ENCODE measurements at places on chromosomes 13 and 19.

GRCh38 chr19:53389571-53389970 is 5.4 kb upstream of the ZNF765 start:
- no peak for DNase-seq

DNA sequence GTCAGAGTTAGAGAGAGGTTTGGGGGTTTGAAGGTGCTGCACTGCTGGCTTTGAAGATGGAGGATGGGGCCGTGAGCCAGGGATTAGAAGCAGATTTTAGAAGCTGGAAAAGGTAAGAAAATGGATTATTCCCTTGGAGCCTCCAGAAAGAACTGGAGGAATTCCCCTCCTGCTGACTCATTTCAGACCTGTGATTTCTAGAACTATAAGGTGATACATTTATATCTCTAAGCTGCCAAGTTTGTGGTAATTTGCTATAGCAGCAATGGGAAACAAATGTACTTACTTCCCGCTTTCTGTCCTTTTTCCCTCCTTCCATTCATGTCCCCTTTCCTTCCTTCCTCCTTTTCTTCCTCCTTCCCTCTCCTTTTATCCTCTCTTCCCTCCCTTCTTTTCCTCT is 78.5 kb upstream of the PCDH8 start:
- DNase-seq: no peak

- no peak for DNase-seq
Measured at GRCh38 chr13:45473627-45474026, 8.9 kb downstream of the COG3 start.

DNA sequence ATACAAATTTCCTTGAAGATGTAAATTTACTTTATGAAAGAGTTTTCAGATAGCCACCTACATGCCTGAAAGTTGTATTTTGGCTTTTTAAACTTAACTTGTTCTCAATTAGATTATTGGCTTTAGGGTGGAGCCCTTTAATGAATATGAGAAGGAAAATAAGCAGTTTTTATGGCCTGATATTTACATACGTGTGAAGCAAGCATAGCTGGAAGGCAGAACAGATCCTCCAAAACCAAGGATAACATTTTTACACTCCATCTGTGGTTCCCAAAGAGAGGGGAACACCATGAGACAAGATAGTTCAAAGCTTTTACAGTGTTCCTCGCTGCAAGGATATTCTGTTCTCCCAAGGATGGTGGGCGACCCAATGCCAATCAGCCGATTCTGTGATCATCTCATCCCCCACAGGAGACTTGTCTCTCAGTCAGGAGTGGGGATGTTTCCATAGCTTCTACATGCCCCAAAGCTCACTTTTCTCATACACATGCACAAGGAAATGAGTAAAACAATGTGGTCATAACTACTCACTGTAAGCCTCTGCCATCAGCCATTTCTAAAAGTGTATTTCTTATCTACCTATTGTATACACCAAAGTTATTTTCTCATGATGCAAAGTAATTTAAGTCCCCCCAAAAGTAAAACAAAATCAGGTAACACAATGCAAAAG is 24.6 kb upstream of the KBTBD6 start:
- DNase-seq: no peak

GRCh38 chr19:46885411-46885810 is 24.6 kb downstream of the ARHGAP35 start:
- no peak for DNase-seq

DNA sequence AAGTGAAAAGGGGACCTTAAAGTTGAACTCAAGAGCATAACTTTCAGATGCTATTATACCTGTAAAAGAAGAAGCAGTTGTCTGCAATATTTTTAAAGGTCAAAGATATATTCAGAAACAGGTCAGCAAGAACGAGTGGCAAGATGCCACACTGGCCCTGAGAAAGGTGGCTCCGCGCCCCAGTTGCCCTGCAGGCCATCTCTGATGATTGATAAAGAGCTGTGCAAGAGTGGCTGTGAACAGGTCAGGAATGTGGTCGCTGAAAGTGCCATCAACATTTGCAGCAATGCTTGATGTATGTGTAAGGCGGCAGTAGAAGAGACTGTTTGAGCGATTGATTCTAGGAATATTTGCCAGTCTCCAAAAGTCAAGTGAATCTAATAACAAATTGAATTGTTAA is 664.2 kb upstream of the SLC10A2 start:
- peak; percentile 55 for DNase-seq

DNA sequence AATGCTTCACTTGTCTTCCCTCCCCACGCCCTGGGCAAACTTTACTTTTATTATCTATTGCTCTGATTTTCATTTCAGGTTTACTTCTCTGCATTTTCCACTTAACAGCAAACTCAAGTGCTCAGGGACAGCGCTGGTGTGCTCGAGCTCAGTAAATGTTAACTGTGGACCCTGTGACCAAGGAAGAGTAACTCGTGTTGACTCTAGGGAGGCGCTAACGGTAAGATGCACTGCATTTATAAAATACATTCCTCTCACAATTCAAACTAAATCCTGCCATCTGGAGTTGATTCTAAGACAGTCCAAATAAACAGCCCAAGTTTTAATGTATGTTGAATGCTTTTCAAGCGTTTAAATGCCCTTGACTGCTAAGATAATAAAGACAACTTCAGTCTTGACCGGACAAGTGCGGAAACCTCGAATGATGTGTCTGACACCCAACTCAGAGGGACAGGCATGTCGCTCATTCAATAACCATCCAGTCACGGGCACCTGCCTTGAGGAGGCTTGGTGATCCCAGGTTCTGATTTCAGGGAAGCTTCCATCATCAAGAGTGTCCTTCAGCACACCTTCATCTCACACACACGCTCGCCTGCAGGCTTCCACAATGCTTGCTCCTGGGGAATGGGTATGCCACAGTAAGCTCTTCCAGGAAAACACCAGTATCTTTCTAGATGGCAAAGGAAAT is 93.2 kb downstream of the STK24 start:
- DNase-seq: no peak

DNA sequence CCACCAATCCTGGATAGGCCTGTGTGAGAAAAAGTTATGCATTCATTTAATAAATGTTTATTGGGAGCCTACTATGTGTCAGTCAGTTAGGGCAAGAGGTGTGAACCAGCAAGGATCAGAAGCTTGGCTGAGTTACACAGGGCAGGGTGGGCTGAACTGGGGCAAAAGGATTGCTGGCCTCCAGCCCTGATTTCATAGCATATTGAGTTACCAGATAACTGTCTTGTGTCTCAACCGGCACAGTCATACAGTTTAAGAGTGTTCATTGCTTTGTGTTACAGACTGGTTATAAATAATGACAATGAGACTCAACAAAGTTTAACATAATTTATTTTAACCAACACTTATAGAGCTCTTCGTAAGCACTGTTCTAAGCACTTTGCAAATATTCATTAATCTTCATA is 253.8 kb downstream of the DLEU7 start:
- DNase-seq: no peak

DNA sequence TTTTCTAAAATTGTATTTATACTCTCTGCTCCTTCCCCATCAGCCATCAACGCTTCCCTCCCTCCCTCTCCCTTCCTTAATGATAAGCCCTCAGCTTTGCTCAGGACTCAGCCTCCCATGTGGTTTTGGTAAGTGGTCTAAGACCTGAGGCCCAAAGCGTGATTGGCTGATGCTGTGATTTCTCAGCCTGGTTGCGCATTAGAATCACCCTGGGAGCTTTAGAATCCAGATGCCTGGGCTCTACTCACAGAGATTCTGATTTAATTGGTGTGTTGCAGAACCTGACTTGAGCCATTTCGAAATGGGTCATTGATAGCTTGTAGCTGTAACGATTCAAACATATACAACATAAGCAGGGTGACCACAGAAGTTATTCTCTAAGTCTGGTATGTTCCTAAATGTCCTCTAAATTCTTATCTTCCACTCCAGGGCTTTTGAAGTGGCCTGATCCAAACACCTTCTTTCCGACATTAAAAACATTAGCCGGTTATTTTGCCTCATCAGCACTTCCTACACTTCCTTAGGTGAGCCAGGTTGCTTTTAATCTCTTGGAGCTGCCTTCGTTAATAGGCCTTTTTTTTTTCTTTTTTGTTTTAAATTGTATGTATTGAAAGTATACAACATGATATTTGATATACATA is 60.6 kb downstream of the LRCH1 start:
- DNase-seq: no peak

GRCh38 chr19:53960187-53960586 is 2.5 kb upstream of the CACNG8 start:
- no peak for DNase-seq

- DNase-seq: no peak
Measured at GRCh38 chr19:51668216-51668615, 21.6 kb upstream of the SIGLEC14 start.

DNA sequence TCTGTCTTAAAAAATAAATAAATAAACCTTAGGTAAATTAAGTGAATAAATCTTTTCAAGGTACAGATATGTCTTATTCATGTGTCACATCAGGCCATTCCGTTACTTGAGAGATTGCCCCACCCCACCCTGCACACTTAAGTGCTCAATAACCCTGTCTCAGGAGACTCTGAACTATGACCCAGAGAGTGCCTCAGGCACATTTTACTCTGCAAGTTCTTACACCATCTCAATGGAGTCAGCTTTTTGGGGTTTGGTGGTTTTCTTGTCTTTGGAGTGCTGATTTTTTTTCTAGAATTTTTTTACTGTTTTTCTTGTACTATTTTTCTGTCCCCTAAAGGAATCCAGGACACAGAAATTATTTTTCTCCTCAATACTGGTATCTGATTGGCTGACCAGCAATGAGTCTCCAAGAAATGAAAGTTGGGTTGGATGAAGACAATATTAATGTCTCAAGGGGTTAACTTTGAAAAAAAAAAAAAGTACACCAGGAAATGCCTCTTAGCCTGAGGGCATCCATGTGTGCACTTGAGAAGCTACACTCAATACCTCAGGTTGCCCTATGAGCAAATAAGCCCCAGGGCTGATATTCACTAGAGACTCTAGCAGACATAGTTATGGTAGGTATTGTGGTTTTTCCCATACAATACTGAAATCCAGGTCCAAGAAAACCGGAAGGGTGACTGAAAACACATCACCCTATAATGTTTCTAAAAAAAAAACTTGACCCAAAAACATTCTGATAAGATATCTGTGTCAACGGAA is 114.6 kb upstream of the ZNF91 start:
- DNase-seq: no peak

DNA sequence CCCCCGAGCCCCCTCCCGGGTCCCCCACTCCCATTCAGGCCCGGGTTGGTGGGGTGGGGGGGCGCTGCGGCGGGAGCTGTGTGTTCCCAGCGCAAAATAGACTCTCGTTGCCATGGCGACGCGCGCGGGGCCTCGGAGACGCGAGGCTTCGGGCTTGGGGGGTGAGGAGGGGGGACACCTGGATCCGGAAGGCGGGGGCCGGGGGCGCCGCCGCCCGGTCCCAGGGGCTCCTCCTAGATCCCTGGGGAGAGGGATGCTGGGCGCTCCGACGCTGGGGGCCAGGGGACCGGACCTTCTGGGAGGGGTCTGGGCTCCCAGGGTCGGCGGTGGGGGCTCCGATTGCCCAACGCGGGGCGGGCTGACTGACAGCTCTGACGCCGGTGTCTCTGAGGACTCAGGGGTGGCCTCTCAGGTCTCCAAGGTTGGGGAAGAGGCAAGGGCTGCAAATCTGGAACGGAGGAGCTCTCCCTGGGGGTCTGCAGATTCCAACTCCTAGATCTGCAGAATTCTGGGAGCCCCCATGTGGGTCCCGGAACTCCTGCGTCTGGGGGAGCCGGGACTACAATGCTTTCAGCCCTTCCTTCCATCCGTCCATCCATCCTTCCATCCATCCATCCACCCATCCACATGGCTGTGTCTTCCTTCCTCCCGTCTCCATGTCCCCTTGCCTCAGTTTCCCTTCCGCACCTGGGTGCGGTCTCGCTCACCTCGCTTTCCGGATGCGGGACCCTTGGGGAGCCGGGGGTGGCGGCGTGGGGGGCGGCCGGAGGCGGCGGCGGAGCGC is 9.1 kb upstream of the SHISA7 start:
- no peak for DNase-seq

GRCh38 chr13:25800523-25800922 is 251.3 kb downstream of the SHISA2 start:
- no peak for DNase-seq

DNA sequence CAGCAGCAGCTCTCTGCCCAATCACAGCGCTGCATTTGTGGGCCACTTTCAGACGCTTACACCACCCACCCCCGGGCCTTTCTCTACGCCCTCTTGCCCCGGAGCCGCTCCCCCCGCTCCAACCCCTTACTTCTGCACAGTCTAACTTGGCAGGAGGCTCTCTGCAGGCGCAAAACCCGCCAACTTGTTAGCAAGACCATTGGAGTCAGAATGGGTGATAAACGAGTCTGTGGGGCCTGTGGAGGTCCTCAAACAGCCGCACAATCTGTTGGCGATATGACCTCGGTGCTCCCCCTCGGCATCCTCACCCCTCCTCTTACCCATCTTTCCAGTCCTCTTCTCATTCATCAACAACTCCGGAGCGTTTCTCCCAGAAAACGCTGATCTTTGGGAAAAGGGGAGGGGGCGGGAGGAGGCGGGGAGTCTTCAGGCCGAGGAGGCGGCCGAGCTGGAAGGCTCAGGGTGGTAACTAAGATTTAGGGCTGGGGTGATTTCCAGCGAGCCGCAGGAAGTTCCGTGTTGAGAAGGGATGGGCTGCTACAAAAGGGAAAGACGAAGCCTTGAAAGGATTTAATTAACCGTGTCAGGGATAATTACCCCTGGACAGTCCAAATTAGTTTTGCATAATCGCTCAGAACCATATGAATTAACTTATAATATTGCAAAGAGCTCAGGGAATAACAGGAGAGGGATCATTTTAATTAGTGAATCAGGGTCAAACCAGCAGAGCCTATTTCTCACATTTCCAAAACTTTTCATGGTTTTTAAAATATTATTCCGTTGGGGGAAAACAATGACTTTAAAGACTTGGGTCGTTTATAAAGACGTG is 4.1 kb downstream of the SOX21 start:
- peak; percentile 62 for DNase-seq

DNA sequence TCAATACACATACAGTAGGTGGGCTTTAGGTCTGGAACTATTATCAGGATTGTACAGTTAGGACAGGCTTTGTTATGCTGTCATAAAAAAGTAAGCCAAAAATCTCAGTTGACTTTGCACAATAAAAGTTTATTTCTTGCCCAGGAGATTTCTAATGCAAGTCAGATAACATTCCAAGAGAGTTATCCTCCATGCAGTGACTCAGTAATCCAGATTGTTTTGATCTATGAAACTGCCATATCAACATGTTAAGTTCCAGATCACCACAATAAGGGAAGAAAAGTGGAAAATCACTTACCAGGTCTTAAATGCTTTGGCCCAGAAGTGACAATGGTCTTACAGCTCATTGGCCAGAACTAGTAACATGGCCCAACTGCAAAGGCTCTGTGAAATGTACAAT is 636.2 kb upstream of the KLF12 start:
- DNase-seq: no peak

GRCh38 chr13:44112700-44113329 is 233.1 kb downstream of the LACC1 start:
- DNase-seq: no peak

GRCh38 chr13:32976912-32977311 is 39.3 kb upstream of the KL start:
- DNase-seq: no peak

All from islet precursor cell (in vitro differentiated cells).